ENCODE measurements at places on chromosomes 2 and 18.

GRCh38 chr2:143513081-143513480, 383.9 kb downstream of the ARHGAP15 start:
- DNase-seq = peak; percentile 68

DNA sequence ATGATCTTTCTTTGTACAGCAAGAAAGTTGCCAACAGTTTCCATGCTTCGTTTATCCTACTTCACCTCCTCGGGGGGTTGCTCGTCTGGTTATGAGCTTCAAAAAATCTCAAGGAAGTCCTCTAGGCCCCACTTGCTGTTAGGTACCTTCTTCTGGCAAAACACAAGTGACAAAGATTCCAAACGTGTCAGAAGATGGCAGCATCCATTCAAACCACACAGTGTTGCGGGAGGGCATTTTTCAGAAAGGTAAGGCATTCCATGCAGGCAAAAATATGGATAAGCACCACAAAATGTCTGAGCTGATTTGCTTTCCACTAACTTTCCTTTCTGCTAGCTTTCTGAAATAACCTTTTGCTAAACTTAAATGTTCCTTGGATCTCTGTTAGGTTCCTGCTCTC, 13.2 kb upstream of the OR6B3 start:
- DNase-seq = no peak

GRCh38 chr2:10380048-10380926, 67.8 kb downstream of the ODC1 start:
- DNase-seq = no peak

GRCh38 chr2:186702501-186702900, 8.6 kb downstream of the FAM171B start:
- no peak for DNase-seq

DNA sequence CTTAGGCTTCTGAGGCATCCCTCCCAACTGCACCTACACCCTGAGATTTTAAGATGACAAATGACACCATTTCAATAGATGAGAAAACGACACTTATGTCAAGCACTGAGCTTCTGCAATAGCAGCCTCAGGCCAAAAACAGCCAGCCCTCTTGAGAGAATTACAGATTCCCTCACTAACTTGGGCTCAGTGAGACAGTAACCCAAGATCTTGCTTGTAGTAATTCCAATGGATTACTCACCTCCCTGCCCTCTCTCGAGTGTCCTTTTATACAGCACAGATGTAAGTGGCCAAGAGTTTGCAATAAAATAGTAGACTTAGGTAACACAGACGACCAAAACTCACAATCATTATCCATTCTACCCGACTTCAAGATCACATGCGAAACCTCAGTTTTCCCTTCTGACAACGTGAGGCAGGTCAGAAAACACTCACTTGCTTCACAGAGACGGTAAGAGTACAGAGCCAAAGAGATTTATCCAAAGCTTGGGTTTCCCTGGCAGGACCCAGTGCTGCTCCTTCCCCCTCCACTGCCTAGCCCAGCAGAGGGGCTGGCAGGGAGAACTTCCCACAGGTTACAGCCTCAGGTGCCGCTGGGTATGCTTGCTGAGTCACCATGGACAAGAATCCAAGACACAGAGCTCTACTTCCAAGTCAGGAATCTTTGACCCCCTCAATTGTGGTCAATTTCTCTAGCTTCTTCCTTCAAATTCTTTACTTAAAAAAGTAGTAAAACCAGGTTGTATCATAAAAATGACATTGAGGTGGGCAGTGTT, 181.4 kb downstream of the MYO5B start:
- no peak for DNase-seq

DNA sequence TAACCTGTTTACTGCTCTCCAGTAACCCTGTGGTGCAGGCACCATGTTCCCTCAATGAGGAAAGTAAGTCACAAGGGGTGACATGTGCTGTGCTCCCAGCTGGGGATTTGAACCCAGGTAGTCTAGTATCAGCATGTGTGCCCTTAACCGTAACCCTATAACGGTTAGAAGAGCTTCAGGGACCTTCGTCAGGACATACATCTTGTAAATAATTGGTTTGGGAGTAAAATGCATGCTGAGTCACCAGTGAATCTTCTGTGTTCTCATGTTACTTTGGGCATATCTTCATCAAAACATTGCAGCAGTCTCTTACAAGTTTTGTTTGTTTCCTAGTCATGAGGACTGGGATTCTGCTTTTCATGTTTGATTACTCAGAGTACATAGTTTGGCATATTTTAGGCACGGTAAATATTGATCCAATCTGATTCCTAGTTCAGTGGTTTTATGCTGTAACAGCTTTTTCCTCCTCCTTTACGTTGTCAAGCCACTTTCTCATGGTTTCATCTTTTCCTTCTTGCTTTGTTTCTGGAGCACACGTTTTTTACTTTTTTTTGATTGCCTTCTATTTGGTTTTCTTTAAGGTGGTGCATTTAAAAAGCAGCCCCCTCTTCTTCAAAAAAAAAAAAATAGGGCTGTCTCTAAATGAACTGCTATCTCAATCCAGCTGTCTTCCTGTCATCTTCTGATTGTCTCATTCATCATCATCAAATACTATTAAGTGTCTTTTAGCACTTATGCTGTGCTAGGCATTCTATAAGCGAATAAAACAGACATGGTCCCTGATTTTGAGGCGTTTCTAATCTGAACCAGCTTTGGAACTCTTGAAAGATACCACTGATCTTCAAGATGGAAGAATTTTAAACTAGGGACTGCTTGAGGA, 50.4 kb downstream of the CLIP4 start:
- peak; percentile 74 for DNase-seq

- DNase-seq = no peak
Observed at GRCh38 chr18:13461936-13462335, 243.4 kb downstream of the LDLRAD4 start.
